ENCODE measurements at places on chromosomes 3 and 15.

- no peak for DNase-seq
Observed at GRCh38 chr3:354432-354831, 157.9 kb downstream of the CHL1 start.

DNA sequence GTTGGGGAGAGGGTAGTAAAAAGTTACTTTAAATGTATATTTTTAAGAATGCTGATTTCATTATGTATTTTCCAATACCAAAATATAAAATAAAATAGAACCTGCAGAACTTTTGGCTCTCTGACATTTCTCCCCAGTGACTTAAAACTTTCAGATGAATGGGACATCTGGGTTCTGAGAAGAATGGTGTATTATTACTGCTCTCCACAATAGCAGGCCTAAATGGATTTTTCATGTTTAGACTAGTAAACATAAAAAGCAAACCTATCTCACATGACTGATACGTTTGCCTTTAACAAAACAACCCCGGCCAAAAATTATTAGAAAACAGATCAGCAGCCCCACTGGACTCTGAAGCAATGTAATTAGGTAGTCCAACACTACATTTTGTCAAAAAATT lies 73.8 kb downstream of the FHIT start:
- no peak for DNase-seq

DNA sequence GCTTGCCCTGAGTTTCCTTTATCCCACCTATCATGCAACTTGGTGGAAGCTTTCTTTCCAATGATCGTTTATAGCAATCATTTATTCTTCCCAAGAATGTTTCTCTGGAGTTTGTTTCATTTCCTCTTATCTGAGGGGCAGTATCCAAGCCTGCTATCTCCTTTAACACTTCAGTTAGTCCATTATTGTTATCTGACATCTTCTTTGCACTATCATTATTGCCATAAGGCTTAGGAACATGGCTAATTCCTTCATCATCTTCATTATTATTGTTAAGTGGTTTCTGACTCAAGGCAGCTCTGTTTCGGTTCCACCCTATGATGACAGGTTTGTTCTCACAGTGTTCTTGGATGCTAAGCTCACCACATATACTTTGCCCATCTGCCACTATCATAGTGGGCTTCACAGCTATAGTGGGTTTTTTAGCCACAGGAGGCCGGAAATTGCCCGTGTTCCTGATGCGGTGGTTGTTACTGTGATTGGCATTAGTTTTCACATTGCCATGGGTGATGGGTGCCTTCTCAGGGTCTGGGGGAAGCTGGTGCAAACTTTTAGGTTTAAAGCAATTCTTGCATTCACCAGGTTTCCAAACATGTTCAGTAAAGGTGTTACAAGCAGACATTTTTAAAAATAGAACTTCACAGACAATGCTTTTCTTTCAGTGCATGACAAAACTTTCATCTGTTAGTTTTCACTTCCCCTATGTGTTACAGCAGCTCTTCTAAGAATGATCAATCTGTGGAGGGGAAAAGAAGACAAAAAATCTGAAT lies 110.6 kb upstream of the TSPAN3 start:
- DNase-seq = no peak

- no peak for DNase-seq
Observed at GRCh38 chr15:71786673-71787072, 23.7 kb upstream of the NR2E3 start.

GRCh38 chr3:125313060-125313635 lies 62.0 kb downstream of the ZNF148 start:
- DNase-seq = no peak

GRCh38 chr3:126577261-126577660 lies 18.5 kb upstream of the C3orf22 start:
- no peak for DNase-seq

Data from T-helper 22 cell (primary cell).